ENCODE measurements at places on chromosomes 1 and 21.

GRCh38 chr1:215059947-215060346, 22.6 kb upstream of the KCNK2 start:
- no peak for DNase-seq

DNA sequence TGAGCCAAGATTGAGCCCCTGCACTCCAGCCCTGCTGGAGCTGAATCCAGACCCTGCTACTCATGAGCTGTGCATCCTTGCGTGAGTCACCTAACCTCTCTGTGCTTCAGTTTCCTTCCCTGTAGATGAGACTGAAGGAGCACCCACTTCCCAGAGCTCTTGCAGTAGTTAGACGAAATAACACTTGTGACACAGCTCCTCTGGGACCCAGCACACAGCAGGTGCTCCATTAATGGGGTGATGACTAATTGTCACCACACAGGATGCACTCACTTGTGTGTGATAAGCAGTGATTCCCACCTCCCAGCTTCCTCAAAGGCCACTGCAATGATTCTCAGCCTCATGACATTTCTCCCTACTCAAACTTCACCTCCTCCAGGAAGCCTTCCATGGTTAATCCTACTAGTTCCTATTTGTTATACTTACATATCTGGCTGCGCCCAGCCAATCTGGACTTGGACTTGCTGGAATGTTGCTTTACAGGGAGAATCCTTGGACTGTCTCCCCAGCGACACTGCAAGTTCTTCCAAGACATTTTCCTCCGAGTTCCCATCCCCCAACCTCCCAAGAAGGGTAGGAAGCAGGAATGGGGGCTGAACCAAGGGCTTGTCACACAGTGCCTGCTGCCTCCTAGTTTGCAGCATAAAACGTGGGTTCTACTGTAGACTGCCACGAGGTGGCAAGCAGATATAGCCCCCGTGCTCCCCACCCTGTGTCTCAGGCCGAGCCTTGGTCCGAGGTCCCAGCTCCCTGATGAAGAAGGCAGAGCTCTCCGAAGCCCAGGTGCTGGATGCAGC, 17.2 kb downstream of the DRAXIN start:
- no peak for DNase-seq

DNA sequence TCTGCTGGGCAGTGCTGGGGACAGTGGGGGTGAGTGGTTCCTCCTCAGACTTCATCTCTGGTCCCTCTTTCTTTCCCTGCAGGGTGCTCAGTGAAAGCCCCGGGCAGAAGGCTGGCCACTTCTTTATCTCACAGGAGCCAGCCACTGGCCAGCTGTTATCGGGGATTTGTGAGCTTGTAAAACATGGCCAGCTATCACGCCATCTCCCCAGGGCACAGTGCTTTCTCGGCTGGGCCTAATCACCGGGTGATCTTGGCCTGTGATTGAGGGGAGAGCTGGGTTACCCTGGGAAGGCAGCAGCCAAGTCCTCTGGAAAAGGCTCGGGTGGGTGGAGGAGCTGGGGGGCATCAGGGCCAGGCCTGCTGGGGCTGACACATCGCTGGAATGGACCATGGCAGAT, 83.0 kb downstream of the IGSF21 start:
- no peak for DNase-seq

DNA sequence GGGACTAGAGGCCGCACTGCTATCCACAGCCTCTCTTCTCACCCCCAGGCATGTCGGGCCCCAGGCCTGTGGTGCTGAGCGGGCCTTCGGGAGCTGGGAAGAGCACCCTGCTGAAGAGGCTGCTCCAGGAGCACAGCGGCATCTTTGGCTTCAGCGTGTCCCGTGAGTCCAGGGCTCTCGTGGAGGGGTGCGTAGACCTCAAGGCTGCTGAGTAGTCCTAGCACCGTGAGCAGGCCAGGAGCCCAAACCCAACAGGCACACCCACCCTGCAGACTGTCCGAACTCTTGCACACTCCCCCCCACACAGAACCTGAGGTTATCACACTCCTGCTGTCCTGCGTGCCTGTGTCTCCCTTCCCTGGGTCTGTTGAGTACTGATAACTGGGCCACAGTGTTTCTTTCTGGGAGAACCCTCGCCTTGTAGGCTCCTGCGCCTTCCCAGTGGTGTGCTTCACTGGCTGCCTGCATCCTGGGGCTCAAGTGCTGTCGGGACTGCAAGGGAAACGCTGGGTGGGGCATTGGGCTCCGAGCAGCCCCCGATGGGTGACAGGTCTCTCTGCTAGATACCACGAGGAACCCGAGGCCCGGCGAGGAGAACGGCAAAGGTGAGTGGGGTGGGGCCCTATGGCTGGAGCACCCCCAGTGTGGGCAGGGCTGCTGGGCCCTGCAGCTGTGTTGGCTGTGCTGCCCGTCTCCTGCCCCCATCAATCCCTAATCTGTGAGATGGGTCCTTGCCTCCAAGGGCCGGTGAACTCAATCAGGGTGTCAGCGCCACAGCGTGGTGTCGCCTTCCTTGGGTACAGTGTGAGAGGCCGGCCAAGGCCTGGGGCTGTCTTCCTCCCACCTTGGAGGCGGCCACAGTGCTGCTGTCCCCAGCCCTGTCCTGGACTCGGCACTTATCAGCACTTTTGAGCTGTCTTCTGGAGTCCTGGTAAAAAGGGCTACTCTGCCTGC, 4.0 kb upstream of the GJC2 start:
- DNase-seq: no peak

GRCh38 chr1:208135354-208135753, 108.8 kb downstream of the PLXNA2 start:
- DNase-seq: peak; percentile 98

DNA sequence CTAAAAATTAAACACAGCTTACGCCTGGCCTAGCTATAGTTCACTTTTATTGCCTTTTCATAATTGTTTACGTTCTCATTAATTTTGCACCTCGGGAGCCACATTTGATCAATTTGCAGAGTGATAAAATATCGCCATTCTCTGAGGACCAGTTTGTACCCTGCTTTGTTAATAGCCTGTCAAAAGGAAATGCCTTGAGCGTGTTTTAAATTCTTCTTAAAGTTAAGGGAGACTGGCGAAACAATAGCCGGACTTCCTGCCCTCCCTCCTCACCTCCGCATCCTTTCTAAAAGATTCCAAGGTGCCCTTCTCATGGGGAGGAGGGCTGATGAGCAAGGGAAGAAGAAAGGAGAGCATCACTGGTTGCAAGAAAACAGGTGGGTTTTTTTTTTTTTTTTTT, 271.6 kb downstream of the KCNJ6 start:
- no peak for DNase-seq

- no peak for DNase-seq
Measured at GRCh38 chr21:16488042-16488441, 758.3 kb downstream of the USP25 start.

DNA sequence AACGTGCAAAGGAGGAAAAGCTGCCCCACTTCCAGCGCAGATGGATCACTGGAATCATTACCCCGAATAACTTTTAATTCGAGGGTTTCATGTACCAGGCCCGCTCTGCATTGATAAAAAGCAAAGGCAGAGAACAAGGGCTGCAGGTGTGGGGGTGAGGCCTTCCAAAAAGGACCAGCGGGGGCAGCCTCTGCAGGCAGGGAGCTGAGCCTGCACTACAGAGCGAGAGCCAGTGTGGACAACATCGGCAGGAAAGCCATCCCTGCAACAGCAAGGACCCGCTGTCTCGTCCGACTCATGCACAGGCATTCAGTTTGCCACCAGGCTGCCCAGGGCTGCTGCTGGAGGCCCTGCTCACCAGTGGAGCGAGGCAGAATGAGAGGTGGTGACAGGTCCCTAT, 27.1 kb upstream of the AJAP1 start:
- no peak for DNase-seq

DNA sequence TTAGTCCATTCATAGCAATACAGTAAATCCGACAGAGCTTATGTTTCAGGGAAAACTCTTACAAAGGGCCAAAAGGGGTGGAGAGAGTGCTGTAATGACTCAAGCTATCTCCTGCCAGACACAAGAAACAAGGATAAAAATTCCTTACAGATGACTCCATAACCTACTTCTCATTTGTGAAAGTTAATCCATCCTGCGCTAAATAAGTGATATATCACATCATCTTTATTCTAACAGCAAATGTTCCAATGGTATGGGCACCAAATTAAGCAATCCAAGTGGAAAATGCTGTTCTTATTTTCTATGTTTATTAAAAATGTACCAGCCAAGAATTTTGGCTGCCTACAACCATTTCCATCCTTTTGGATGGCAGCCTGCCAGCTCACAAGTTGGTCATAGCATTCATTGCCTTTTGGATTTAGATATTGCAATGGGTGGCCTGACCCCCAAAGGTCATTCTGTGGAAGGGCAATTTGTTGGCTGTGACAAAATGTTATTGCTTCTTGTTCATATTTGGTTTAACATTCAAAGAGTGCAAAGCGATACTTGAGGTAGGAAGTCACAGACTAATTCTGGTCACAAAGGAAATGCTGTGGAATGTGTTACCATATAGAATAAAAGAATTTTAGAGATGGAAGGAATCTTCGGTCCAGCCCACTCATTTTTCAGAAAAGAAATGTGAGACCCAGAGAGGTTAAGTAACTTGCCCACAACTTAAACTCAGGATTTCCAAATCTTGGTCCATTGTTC, 2.8 kb upstream of the ENAH start:
- peak; percentile 99 for DNase-seq

GRCh38 chr1:24954631-24955030, 24.6 kb upstream of the RUNX3 start:
- no peak for DNase-seq

- DNase-seq: no peak
Measured at GRCh38 chr1:229989591-229990248, 77.3 kb upstream of the GALNT2 start.

DNA sequence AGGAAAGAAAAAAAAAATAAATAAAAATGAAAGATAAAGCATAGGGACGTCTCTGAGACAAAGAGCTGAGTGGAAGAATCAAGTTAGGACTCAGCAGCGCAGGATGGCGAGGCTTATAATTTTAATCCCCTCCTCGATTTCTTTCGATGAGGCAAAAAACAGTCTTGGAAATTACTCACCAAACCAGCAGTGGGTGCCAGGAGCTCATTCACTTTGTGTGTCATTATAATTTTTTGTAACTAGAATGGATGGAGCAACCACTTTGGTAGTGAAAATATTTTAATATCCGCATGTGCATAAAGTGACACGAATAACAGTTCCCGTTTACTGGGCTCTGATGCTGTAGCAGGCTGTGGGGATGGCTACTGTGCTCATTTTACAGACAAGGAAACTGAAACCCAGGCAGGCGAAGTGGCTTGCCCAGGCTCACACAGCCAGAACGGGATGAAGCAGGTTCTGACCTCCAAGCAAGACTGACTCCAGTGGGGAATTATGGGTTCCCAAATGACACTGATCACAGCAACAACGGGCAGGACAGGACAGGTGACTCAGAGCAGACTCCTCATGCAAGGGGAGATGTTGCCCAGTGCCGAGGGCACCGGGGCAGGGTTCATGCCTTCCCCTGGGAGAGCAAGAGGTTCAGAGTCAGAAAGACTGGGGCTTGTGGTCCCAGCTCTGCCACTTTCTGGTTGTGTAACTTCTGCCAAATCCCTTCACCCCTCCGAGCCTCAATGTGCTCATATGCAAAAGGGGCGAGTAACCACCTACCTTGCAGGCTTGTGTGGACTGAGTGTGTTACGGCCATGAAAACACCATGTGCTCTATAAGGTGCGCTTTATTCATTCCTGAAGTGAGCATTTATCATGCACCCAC, 63.6 kb downstream of the RUNX3 start:
- no peak for DNase-seq

GRCh38 chr1:205963352-205964155, 20.3 kb upstream of the SLC26A9 start:
- peak; percentile 96 for DNase-seq

DNA sequence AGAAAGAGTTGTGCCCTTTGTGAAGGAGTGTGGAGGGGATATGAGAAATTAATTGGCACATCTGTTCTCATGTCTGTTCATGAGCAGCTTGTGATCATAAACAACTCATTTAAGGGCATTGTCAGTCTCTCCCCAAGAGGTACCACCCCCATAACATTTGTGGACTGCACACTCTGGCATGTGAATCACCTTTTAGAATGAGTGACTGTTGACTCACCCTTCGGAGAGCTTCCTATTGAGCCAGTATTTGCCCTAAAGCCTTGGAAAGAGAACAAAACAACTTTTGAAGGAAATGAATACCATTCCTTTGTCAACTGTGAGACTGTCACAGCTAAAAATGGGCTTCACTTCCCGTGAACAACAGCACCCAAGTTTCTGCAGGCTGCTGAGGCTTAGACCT, 27.5 kb upstream of the MYSM1 start:
- DNase-seq: peak; percentile 83

DNA sequence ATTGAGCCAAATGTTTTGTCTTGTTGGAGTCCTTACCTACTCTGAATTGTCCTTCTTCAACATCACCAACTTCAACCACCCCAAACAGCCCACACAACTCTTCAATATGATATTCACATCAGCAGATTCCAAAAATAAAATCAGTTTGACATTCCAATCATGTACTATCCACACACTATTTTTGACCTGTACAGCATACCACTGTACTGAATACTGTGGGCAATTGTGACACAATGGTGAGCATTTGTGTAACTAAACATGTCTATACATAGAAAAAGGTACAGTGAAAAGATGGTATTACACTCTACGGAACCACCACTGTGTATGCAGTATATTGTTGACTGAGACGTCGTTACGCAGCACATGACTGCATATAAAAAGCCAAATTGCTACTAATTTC, 223.1 kb downstream of the KCNT2 start:
- no peak for DNase-seq

DNA sequence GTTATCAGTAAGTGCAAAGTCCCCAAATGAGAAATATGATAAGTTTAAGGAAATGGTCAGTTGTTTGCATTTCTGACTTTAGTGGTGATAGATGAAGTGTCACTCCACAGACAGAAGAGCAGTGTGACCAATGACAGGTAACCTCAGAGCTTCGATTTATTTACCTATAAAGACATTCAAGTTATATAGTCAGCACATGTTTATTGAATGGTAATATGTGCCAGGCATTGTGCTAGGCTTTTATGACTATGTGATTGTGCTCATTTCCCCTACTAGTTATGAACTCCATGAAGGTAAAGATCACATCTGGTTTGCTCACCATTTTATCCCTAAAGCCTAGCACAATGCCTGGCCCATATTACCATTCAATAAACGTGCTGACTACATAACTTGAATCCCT, 222.4 kb downstream of the HHIPL2 start:
- DNase-seq: no peak

GRCh38 chr21:41162096-41162495, 5.9 kb upstream of the BACE2 start:
- DNase-seq: no peak

GRCh38 chr1:226882187-226882586, 11.8 kb downstream of the PSEN2 start:
- no peak for DNase-seq

- no peak for DNase-seq
Measured at GRCh38 chr1:245184779-245185178, 30.0 kb downstream of the KIF26B start.

- no peak for DNase-seq
Measured at GRCh38 chr1:153535242-153536011, at the start of gene S100A6. Gene S100A6, minus strand, starts transcription at chr1:153535991. Its CDS starts 652 bp downstream, at chr1:153535339.

- DNase-seq: peak; percentile 11
Measured at GRCh38 chr1:38586993-38587646, 272.5 kb downstream of the RRAGC start.

GRCh38 chr21:37061926-37062592, 10.8 kb downstream of the PIGP start:
- DNase-seq: peak; percentile 44

- no peak for DNase-seq
Measured at GRCh38 chr1:73100216-73100615, 817.9 kb upstream of the NEGR1 start.

GRCh38 chr1:36503159-36503558, 20.4 kb upstream of the CSF3R start:
- no peak for DNase-seq

Measured in amniotic epithelial cell (primary cell).